Stimulated activated CD8-positive, alpha-beta memory T cell treated with anti-CD3 and anti-CD28 coated beads, Interleukin-15, amount 100 ng/mL, for 48 hours (primary cell): ENCODE measurements at places on chromosomes 2 and 18.

- DNase-seq: no peak
Measured at GRCh38 chr2:13694673-13695072, 937.8 kb upstream of the LRATD1 start.

GRCh38 chr2:172462849-172463381, 35.5 kb downstream of the ITGA6 start:
- DNase-seq: no peak

- no peak for DNase-seq
Measured at GRCh38 chr2:161839926-161840325, 215.7 kb downstream of the SLC4A10 start.

DNA sequence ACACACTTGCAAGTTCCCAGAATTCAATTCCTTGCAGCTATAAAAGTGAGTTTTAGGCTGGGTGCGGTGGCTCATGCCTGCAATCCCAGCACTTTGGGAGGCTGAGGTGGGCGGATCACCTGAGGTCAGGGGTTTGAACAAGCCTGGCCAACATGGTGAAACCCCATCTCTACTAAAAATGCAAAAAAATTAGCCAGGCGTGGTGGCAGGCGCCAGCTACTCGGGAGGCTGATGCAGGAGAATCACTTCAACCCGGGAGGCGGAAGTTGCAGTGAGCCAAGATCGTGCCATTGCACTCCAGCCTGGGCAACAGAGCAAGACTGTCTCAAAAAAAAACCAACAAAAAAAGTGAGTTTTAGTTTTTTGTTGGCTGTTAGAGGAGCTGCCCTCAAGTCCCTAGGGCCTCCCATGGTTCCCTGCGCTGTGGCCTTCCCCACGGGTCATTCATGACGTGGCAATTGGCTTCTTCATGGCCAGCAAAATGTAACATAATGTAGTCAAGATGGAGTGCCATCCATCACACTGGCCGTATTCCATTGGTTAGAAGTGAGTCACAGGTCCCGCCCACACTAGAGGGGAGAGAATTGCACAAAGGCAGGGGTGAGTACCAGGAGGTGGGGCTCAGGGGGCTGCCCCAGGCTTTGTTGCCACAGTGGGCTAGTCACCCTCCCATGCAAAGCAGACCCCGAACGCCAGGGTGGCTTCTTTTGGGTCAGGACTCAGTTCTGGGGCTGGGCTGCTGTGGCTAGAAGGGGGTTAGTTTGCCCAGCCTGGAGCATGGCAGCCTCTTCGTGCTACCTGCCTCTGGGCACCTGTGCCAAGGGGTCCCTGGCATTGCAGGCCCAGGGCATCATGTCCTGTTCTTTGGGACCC, 37.7 kb upstream of the INHBB start:
- no peak for DNase-seq

DNA sequence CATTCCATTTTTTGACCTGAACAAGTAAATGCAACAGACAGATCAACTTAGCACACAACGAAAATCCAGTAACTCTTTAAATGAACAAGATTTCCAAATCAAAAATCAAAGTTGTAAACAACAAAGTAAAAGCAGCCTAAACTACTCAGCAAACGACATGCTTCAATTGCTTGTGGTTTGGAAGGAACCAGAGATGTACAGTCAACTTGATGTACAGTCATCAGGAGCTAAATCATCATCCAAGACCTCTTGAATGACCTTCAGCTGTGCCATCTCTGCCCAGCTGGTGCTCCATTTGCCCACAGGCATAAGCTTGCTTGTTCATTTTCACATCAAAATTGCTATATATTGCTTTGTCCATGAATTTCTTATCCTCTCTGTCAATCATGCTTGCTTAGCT, 109.8 kb downstream of the UPP2 start:
- DNase-seq: no peak

DNA sequence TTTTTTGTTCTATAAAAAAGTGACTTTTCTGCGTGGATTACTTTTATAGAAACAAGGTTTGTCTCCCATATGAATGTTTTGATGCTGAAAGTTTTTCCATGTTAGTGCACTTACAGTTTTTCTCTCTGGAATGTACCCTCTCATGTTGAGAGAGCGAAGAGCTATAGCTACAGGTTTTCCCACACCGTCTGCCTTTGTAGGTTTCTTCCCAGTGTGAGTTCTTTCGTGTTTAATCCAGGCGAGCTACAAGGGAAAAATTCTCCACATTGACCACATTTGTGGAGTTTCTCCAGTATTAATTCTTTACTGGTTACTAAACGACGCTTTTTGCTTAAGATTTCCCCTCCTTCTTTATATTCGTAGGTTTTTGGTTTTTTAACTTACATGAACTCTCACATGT, 85.1 kb downstream of the ACSL3 start:
- DNase-seq: no peak

DNA sequence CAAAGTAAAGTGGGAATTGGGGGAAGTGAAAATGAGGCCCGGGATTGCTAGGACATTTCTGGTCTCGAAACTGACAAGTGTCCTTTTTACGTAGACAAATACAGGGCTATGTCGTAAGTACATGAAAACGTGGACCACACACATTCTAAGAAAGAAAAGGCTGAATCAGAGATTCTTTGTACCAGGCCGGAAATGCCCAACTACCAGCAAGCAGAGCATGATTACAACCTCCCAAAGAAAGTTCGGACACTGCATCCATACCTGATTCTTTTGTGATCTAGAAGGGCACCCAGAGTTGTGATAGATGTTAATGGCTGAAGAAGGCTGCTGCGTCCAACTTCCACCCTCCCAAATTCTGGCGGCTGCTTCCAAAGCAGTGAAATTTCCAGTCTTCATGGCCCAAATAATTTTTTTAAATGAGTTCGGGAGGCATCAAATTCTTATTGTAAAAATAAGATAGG, 1.7 kb downstream of the RBMS1 start:
- no peak for DNase-seq

DNA sequence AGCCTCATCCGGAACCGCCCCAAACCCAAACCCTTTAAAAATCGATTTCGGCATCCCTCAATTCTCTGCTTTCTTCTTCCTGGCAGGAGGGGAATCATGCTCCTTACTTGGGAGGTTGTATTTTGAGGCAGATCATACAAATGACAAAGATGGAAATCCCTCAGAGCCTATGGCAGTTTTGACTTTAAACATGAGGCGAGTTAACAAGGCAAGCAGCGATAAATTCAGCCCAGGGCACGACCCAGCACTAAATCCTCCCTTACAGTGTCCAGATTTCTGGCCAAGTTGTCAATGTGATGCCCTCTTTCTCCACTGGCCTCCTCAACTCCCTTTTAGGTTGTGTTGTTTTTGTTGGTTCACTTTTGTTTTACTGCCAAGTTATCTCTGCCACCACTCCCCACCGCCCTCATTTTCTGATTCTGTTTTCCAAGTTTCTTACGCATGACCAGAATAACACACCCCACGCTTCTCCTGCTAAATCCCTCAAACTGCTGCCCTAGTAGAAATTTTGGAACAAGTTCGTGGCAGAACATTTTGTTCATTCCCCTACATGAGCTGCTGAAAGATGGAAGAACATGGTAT, 68.3 kb downstream of the CTAGE1 start:
- DNase-seq: no peak

- DNase-seq: no peak
Measured at GRCh38 chr2:215437614-215438013, 1.7 kb upstream of the FN1 start.

DNA sequence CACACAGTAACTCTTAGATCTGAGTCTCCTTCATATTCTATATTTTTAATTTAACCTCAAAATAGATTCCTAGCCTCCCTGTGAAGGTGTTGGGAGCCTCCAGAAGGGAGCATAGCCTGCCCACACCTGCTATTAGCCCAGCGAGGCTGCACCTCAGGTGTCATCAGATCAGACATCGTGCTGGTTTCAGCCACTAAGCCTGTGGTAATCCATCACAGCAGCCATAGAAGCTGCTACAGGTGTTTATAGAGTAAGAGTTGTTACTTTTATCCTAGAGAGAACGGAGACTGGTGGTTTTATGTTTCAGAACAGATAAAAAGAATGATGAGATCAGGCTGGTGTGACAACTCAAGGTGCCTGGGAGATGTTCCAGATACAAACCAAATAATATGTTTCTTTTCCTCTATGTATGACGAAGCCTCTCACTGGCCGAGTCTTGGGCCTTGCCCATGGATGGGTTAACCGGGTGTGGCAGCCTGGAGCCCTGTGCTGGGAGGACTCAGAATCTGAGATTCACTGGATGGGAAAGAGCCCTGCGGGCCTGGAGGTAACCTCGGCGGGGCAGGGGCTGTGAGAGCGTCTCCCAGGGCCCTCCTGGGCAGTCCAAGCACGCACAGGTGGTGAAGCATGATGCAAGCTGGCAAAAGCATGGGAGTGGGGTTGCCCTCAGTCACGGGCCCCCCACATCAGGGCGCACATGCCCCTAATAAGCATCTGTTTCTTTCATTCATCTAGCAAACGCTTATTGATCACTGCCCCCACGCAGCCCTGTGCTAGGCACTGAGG, 73.7 kb downstream of the MRPS9 start:
- no peak for DNase-seq

- DNase-seq: no peak
Measured at GRCh38 chr2:204749319-204749718, 204.0 kb downstream of the PARD3B start.

DNA sequence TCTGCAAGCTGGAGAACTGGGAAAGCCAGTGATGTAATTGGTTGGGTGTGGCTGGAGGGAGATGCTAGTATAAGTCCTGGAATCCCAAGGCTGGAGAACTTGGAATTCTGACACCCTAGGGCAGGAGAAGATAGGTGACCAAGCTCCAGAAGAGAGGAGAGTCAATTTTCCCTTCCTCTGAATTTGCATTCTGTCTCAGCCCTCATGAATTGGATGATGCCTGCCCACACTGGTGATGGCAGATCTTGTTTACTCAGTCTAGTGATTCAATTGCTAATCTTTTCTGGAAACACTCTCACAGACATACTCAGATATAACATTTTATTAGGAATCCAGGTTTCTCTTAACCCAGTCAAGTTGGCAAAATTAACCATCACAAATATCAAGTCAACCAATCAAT, 287.2 kb downstream of the RDH14 start:
- no peak for DNase-seq

- DNase-seq: no peak
Measured at GRCh38 chr18:13241893-13242175, 23.3 kb downstream of the LDLRAD4 start.

GRCh38 chr2:175766880-175767279, 235.2 kb downstream of the LNPK start:
- DNase-seq: no peak

DNA sequence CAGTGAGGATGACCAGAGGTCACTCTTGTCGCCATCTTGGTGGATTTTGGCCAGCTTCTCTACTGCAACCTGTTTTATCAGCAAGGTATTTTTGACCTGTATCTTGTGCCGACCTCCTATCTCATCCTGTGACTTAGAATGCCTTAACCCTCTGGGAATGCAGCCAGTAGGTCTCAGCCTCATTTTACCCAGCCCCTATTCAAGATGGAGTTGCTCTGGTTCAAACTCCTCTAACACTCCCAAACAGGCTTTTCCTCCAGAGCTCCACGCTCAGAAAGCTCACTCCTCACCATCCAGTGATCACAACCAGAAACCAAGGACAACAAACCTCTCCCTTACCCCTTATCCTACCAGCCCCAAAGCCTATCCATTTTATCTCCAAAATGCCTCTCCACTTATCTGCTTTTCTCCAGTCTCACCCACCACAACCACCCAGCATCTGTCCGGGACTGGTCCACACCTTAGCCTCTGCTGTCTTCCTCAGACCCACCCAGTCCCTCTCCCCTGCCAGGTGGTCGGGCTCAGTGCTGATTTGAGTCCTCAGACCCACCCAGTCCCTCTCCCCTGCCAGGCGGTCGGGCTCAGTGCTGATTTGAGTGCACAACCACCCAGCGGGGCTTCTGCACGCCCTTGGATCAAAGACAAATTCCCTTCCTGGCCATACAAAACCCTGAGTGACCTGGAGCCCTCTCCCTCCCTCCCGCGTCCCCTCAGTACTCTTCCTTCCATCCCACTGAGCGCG, 11.7 kb upstream of the SMAD7 start:
- no peak for DNase-seq

- DNase-seq: peak; percentile 19
Measured at GRCh38 chr2:42722320-42723190, 41.4 kb downstream of the OXER1 start.

- no peak for DNase-seq
Measured at GRCh38 chr2:179596018-179596417, 265.4 kb downstream of the ZNF385B start.

- DNase-seq: no peak
Measured at GRCh38 chr2:65574993-65575392, 142.6 kb upstream of the SPRED2 start.

- DNase-seq: no peak
Measured at GRCh38 chr18:79682894-79683625, 3.5 kb downstream of the CTDP1 start.

DNA sequence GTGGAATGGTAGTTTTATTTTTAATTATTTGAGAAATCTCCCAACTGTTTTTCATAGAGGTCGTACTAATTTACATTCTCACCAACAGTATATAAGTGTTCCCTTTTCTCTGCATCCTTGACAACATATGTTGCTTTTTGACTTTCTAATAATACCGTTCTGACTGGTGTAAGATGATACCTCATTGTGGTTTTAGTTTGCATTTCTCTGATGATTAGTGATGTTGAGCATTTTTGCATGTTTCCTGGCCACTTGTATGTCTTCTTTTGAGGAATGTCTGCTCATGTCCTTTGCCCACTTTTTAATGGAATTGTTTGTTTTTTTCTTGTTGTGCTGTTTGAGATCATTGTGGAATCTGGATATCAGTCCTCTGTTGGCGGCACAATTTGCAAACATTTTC, 242.5 kb downstream of the ZNF521 start:
- no peak for DNase-seq

- DNase-seq: no peak
Measured at GRCh38 chr2:98090951-98091350, 4.0 kb downstream of the VWA3B start.
